Amygdala (tissue), 56 donors: ENCODE measurements at places on chromosomes 2 and 18.

DNA sequence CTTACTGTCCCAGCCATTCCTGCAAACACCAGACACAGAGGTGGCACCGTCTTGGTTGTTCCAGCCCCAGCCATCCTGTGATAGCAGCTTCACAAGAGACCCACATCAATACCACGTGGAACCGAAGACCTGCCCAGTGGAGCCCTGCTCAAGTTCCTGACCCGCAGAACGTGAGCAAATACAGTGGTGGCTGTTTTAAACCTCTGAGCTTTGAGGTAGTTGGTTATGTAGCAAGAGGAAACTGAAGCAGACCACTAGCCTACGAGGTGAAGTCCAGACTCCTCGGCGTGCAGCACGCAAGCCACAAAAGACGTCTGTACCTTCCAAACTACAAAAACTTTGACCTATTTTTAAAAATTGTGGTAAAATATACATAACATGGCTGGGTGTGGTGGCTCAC lies 96.1 kb upstream of the ODC1 start:
- DNase-seq = no peak

- no peak for DNase-seq
Measured at GRCh38 chr2:42307180-42307579, 53.8 kb downstream of the COX7A2L start.

DNA sequence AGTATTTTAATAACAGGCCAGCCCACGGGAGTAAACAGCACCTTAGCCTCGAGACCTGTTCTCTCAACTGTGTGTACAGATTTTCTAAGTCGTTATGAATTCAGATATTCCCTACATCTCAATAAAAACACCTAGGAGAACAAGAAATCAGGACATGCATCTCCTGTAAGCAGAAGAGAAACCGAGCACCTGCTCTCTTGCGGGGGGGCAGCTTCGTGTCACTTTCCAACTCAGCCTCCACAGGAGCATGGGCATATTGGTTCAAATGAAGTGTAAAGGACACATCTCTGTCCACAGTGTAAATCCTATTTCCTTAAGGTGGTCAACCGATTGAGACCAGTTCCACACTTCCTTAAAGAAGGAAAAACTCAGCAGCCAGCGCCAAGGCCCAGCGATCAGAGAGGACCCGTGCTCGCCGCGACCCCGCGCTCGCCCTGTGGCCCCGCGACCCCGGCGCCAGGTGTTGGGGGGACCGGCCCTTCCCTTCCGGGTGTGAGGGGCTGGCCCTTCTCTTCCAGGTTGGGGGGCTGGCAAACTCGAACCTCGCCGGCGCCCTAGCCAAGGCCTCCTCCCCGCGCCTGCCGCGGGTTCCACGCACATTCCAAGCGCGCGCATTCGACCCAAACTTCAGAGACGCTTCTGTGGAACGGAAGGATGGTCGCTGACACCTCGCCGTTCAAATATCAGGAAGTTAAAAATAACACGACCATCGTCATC lies 652 bp downstream of the SH3YL1 start:
- DNase-seq = no peak

GRCh38 chr2:9284521-9285297 lies 78.1 kb downstream of the ASAP2 start:
- DNase-seq = no peak

DNA sequence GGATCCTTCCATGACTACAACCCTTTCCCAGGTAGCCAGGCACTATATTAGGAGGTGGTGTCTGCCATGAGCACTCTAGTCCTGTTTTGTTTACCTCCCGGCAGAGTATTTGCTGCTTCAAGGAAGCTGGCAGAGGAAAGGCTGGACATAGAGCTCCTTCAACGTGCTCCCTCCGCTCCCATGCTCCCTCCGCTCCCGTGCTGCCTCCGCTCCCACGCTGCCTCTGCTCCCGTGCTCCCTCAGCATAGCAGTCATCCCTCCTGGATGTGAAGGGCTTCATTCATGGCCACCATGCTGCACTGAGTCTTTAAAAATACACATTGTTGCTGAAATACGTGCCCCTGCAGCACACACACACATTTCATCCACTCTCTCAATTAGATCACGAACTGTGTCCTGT lies 181.9 kb upstream of the MYT1L start:
- no peak for DNase-seq

DNA sequence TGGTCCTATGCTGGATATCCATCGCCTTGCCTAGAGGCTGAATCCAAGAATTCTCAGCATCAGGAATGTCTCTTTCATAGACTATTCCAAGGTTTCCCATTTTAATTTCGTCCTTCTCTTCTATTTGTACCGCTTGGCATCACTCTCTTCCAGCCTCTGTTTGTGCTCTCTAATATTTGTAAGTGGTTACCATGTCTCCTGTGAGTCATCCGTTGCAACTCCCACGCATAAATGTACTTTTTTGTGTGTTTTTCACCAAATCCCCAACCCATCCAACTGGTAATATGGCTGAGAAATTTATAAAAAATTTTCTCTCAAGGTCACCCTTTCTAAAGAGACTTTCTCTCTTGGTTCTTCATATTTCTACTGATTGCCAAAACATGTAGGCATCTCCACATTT lies 21.8 kb downstream of the COLEC12 start:
- no peak for DNase-seq

GRCh38 chr2:71725836-71726235 lies 272.5 kb downstream of the DYSF start:
- DNase-seq = no peak

DNA sequence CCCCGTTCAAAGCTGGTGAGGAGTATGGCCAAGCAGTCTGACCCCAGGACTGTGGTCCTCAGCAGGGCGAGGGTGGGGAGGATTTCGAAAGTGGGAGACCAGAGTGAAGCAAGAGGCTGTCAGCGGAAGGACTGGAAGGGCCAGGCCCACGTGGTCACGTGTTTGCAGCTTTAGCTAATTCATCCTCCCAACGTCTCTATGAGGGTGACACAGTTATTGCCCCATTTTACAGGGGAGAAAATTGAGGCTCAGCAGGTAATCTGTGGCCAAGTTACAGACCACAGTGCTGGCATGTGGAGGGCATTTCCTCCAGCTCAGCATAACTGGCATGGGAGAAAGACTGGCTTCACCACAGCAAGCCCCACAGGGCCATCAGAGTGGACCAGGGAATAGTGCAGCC lies 45.4 kb upstream of the LTBP1 start:
- no peak for DNase-seq

GRCh38 chr2:170073288-170073687 lies 104.7 kb upstream of the MYO3B start:
- DNase-seq = no peak

DNA sequence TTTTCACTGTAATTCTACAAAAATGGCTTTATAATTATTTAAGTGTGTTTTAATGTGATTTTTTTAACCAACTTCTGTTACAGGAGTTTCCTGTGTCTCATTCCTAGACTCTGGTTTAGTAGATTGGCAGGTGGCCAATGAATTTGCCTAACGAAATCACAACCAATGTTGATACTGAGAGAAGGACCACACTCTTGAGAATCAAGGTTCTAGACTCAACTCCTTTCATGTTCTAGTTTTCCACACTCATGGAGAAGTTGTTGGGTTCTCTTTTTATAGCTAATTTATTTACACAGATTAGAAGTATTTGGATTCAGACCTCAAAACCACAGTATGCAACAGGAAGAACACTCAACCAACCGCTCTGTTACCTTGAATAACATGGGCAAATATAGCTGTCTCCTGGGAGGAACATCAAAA lies 22.6 kb upstream of the USP34 start:
- no peak for DNase-seq

GRCh38 chr18:9950289-9951016 lies 36.6 kb downstream of the VAPA start:
- no peak for DNase-seq

DNA sequence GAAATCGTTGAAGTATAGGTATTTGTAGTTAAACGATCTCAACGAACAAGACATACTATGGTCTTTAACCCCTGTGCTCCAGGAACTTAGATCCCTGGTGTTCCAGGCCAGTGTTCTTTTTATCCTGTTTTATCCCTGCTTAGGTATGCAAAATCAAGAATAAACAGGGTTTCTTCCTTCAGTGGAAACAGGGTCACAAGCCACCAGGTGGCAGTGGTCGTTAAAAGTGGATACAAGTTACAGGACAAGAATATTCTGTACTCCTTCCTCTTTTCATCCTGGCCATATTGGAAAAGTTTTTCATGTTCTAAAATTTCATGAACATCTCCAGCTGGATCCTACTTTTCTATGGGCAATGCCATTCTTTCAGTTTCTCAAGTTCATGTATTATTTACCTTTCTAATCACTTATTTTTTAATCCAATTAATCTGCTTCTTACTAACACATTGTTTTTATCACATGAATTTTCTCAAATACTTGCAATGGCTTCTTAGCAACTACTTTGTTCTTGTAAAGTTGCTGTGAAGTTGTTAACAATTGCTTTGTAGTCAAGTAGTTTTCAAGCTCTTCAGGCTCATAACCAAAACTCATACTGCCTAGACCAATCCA lies 16.4 kb upstream of the HNMT start:
- DNase-seq = no peak

GRCh38 chr18:45656194-45656770 lies 41.0 kb downstream of the SLC14A2 start:
- no peak for DNase-seq

DNA sequence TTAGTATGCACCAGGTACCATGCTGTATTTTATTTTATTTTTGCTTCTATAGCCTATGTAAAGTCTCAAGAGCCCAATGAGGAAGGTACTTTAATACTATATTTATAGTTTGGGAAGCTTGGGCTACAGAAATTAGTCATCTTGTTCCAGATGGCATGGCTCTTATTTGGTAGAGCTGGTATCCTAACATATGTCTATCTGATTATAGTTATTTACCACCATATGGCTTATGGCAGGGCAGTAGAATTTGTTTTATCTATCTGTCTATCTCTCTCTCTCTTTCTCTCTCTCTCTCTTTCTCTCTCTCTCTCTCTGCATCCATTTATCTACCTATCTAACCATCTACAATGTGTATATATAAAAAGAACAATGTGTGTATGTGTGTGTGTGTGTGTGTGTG lies 1293.7 kb upstream of the SLC39A10 start:
- DNase-seq = no peak

DNA sequence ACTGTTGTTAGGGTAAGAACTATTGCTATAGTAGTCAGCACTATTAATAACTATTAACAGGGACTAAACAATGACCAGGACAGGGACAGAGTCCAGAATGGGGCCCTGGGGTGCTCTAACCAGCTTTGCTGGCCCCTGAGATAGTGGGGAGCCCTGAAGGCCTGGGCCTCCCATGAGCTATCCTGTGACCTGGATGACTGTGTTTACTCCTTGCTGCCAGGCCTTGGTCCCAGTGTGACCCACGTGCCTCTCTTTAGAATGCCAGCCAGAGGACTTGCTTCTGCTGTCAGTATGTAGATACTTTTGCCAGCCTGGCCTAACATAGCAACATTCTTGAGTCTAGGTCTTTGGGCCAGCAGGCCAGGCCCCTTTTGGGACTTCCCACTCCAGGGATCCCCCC lies 11.4 kb downstream of the CDK5R2 start:
- no peak for DNase-seq

DNA sequence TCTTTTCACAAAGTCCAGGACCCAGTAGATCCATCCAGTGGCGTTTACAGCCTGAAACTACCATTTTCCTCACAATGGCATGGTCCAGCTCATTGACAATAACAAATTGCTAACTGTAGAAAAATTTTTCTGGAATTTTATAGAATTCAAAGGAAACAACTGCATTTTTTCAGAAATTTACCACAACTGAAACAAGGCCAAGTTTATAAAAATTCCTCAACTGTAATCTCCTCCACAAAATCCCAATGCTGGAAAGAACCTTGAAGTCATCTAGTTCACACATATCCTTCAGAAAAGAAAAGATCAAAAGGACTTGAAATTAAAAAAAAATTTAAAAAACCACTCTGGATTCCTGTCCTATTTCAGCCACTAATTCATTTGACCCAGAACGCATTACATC lies 226.0 kb upstream of the CTAGE1 start:
- DNase-seq = no peak

DNA sequence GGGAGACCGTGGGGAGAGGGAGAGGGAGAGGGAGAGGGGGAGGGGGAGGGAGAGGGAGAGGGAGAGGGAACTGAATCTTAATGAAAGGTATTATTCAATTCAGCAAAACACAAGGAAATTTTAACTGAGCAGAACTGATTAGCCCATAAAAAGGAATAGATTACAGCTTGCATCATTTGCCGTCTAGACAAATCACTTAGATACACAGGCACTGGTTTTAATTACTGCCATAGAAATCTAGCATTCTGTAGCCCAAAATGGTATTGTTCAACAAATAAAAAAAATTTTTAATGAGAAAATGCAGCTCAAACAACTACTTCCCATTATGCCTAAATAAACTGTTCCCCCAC lies 7.9 kb upstream of the KCNF1 start:
- DNase-seq = no peak

DNA sequence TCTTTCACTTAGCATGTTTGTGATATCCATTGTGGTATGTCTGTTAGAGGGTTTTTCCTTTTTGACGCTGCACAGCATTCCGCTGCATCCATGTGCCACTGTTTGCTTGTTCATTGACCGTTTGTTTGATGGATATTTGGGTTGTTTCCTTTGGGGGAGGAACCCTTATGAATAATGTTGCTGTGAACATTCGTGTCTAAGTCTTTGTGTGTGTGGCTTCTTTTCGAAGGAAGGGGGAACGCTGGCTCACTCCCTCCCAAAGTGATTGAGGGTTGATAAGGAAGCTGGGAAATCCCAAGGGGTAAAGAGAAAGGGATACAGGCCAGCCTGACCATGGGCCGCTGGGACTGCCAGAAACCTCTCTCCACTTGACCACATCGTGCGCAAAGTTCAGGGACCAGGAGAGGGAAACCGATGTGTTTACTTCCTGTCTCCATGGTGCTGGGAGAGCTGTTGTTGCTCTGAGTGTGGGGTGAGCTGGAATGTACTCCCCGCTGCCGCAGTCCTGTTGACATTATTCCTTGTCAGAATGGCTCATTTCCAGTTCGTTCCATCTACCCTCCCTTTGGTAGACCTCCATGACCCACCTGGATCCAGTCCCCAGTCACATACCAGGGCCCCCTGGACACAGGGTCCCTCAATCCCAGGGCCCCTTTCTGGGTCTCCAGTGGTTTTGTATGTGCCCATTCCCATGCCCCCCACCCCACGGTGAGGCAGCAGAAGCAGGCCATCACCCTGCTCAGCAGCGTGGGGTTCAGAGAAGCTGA lies 39.6 kb downstream of the HS1BP3 start:
- DNase-seq = no peak

DNA sequence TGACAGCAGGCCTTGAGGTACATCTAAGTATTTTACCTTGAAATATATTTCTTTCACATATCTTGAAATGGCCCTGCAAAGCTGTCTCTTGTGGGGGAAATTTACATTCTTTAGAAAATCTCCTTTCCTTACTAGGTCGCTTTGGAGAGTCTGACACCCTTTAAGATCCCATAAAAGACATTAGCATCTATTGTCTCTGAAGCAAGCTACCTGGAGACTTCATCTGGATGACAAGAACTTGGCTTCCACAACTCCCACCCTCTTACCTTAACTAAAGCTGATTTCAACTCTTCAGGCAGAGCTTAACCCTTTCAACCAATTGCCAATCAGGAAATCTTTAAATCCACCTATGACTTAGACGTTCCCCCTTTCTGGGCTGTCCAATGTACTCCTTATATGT lies 219.3 kb downstream of the PIEZO2 start:
- DNase-seq = no peak
